ENCODE measurements at places on chromosomes 7 and 10. TPM values are rescaled to one million over a fixed set of nuclear protein-coding genes. Genes with fewer than 3 reads are reported as not detected.

The GPR15LG gene
- not detected for total RNA-seq

The VWDE gene
- 7.7 TPM for total RNA-seq

The GDF2 gene
- total RNA-seq = not detected

The ELN gene
- not detected for total RNA-seq

GRCh38 chr10:129938460-129938859 is 25.6 kb downstream of the EBF3 start:
- DNase-seq = no peak

DNA sequence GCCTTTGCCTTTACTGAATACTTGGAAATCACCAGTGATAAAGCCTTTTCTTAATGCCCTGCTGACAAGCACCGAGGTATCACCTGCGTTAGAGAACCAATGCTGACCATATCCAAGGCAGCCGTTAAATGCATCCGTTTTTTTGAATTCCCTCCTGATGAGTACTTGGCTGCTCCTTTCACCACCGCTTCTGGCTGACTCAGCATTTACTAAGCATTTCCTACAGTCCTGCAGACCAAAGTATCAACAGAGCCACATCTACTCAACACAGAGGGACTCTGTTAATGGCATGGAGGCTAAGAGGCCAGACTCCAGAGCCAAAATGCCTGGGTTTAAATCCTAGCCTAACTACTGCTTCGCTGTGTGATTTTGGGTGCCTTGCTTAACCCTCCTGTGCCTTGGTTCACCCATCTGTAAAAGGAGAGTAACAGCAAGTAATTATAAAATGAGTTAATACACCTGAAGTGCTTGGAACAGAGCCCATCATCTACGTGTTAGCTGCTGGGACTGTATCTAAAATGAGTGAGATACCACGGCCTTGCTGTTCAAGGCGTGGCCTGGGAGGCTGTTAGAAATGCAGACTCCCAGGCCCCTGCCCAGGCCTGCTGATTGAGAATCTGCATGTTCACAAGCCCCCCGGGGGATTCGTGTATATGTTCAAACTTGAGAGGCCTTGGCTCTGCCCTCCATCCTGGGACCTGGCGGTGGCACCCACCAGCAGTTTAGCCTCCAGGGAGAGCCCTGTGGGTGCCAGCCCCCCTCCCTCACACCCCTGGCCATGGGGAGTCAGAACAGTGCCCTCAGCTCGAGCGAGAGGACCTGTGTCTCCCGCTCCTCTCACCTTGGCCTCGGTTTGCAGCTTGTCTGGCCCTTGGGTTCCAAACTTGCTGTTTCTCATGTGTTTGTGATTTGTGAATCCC is 30.8 kb upstream of the EFCAB10 start:
- peak; percentile 40 for DNase-seq

DNA sequence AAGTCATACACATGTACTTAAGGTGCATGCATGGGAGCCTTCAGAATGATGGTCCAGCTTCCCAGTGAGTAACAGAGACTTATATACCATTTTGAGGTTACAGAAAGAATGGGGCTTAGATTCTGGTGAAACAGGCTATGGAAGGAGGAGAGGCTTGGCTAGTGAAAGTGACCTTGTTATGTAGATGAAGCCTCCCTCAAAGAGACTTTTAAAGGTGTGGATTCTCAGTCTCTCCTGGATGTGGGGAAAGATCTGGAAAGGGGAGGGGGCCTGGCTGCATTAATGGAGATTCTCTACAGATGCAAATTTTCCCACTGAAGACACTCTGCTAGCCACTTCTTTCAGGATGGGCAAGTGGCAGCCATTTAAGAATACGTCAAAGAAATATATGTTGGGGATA is 5.5 kb downstream of the RASSF4 start:
- no peak for DNase-seq

GRCh38 chr7:7566651-7567611 is at the start of gene MIOS:
Gene MIOS, plus strand, starts transcription at chr7:7566884. Its CDS starts 5,592 bp downstream, at chr7:7572476.
- peak; percentile 81 for DNase-seq

DNA sequence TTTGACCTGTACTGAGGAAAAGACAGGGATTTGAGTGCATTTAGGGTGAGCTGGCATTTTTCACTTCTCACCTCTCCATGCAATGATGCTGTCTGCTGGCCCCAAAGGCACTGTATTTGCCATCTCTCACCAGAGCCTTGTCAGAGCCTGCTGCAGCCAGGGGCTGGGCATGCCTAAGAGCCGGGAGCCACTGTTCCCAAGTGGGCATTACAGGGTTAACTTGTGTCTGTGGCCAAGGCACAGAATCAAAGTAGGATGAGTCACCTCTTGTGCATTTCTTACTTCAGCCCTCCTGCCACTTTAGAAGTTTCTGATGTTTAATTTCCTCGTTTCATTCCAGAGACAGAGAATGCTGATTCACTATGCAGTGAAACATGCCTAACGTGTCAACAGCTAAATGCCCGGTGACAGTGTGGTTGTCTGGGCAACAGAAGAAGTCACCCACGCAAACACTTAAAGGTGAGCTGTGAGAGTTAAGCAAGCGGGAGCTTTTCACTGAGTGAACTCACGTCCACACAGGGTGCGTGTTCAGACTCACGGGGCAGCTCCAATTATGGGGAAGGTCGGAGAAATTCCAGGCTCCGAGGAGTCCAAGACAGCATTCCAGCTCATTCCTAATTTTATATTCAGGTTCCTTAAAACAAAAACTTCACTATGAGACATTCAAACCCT is 57.1 kb upstream of the IGFBP3 start:
- DNase-seq = peak; percentile 98

DNA sequence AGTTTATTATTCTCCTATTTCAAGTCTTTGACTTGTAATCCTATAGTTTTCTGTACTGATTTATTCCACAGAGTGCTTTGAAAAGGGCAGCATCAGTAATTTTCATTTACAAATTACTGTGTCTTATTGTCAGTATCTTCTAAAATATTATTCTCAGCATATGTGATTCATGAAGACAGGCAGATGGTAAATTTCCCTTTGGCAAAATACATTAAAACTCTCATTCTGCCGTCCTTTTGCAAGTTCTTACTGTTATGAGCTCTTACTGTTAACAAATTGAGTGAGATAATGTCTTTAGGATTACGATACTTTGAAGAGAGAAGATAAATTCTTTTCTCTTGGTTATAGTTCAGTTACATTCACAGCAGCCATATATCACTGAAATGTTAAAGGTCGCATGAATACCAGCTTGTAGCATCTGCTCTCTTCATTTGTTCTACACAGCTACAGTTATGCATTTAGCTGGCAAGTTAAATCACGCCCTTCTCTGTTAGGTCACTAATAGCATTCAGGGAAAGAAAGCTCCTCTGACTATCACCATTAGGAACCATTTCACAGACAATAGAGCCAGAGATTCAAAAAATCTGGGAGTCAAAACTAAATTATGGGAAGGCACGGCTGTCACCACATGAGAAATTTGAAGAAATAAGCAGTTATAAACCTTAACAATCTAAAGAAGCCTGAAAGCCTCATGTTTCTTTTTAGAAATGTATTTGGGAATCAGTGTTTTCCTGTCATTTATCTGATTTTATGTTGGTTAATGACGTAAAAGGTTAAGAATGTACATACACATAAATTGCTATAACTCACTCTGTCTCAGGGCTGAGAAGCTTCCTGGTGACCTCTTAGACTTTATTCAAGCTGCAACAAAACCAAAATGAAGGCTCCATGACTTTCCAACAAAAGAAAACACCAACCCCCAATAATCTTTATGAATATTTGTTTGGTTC is 109.6 kb upstream of the SP4 start:
- DNase-seq = no peak

GRCh38 chr7:8125680-8126444 is 136.1 kb downstream of the ICA1 start:
- DNase-seq = no peak
